ENCODE measurements at places on chromosomes 11 and 22.
A peak's percentile ranks its signal among the peaks of the same experiment; 100 is the strongest.

DNA sequence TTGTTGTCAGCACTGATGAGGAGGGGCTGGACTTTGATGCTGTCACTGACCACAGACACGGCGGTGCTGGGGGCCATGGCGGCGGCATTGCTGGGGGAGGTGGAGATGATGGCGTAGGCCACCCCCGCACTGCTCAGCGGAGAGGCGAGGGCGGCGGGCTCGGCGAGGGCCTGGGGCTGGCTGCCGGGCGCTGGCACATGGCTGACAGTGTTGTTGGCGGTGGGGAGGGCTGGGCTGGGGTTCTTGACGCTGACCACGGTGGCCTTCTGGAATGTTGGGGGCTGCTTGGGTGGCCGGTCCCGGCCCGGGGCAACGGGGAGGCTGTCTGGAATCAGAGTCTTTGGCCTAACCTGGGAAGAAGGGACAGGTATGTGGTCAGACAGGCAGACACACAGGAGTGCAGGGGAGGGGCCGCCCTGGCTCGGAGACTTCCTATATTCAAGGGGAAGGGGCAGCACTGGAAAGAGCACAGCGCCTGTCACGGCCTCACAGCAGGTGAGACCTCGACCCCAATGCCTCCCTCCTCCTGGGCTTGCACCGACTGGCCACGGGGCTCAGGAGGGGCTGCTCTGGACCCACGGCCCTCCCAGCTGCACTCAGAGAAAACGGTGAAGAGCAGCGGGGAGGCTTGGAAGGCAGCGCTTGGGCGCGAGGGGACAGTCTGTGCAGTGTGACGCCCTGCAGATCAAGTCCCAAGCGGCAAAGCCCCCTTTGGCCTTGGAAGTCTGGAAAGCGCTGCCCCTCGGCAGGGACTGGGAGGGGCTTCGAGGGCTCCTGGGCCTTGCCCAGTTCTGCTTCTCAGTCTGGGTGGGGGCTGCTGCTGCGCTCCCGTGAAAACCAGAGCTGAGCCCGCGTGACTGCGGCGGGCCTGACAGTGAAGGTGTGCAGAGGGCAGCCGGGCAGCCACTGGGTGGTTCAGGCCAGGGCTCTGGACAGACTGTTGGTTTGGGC is 93.2 kb downstream of the PHF21B start:
- no peak for DNase-seq

DNA sequence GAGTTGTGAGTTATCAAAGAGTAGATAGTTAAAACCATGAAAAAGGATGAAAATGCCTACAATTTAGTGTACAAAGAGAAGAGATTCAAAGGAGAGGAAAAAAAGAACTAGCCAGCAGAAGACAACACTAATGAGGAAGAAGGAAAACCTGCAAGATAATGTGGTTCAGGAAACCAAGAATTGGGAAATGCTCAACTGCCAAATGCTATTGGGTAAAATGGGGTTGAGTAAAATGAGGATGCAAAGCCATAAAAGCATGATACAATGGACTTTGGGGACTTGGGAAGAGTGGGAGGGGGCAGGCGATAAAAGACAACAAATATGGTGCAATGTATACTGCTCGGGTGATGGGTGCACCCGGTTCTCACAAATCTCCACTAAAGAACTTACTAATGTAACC is 7.6 kb upstream of the OR52K2 start:
- DNase-seq: no peak

- DNase-seq: no peak
Measured at GRCh38 chr22:32354360-32355351, 3.0 kb upstream of the RFPL3 start.

- DNase-seq: no peak
Measured at GRCh38 chr11:133984828-133985227, 28.1 kb upstream of the IGSF9B start.

GRCh38 chr22:25202290-25202921 is 2.7 kb downstream of the CRYBB3 start:
- DNase-seq: peak; percentile 67

DNA sequence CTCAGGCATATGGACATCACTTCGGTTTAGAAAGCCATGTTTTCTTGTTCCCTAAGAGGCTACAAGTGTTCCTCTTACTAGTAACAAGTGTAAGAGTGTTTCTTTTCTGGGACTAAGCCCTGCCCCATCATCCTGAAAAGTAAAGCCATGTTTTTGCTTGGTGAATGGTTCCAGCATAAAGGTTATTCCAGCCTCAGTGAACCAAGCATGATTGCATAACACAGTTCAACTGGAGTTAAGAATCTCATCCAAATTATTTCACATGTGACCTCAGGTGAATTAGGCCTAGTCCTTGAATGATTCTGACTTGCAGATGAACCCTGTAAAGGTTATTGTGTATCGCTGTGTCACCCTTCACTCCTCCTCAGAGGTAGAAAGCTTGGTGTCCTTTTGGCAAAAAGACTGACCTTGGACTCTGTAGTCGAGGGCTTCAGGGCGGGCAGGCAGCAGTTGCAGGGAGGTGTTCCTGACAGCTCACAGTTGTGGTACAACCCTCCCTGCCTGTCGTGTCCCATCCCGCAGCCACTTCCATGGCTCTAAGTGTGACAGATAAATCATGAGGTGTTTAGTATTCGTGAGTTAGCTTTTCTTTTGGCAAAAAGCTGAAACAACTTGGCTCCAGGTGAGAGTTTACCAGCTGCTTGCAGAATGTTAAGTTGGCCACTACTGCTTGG is 321.8 kb downstream of the CADM1 start:
- no peak for DNase-seq

GRCh38 chr11:71125150-71125549 is 127.2 kb downstream of the SHANK2 start:
- DNase-seq: no peak

DNA sequence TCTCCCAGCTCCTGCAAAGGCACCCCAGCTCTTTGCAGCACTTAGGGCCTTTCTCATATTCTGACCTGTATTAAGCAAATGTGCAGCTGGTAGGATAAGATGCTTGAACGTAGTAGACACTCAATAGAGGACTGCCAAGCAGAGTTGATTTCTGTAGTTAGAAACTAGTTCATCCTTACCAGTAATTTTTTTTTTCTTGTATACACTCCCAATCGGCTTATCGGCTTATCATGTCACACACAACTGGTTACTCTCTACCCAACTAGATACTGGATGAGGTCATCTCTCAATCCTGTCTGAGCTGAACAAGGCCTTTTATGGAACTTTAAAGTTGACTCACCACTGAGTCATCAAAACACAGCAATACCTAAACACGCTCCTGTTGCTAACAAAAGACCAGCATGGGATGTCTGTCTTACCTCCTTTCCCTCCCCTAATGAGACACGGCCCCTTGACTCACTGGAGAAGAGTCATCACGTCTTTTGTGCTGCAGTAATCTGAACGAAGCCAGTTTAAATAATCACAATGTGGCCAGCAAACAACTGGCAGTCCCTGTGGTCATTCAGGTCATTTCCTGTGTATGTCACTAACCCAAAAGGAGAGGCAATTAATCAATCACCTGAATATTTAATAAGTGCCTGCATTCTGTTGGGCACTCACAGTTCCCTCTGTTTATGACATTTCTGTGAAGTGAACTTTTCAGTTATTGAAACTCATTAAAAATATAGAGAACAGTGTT is 7.5 kb upstream of the WEE1 start:
- DNase-seq: peak; percentile 71

GRCh38 chr11:101553891-101554292 is 29.9 kb downstream of the TRPC6 start:
- DNase-seq: no peak

DNA sequence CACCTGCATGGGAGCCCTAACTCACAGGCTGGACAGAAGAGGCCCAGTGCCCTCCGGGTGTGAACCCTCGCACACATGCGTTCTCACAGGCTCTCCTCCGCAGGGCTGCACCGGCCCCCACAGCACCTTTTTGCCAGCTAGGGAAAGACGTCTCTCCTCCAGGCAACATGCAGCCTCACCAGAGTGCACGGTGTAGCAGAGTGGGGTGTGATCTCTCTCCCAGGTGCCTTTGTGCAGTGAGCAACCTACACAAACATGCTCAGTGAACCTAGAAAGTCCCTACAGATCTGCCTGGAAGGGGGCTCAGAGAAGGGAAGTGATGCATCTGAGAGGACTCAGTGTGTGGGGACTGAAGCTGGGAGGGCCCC is 3.7 kb upstream of the CARNS1 start:
- DNase-seq: no peak

DNA sequence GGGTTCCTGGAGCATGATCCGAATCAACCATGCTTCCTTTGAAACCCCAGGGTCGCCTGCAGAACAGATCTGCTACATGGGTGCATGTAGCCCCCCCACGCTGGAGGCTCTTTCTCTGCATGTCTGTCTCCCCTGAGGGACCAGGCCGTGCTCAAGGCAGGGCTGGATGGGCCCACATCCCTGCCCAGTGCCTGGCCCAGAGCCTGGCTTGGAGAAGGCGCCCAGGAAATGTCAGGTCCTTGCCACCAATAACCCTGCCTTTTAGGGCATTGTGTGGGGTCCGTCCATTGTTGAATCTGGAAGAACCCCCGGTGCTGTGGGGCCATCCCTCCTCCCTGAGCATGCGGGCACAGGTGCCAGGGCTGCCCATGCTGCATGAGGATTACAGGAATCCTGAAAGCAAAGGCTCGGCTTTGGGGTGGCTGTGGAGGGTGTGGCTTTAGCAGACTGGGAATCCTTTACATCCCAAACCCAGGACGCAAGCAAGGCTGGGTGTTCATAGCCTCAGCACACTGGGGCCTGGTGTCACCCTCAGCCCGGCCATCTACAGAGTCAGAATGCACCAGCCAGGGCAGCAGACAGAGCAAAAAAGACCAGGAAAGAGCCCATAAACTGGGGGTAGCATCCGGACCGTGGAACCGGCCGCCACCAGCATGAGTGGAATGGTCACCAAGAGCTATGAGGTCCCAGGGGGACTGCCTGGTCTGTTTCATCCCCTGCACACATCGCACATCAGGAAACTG is 48.2 kb downstream of the RTL6 start:
- DNase-seq: no peak

DNA sequence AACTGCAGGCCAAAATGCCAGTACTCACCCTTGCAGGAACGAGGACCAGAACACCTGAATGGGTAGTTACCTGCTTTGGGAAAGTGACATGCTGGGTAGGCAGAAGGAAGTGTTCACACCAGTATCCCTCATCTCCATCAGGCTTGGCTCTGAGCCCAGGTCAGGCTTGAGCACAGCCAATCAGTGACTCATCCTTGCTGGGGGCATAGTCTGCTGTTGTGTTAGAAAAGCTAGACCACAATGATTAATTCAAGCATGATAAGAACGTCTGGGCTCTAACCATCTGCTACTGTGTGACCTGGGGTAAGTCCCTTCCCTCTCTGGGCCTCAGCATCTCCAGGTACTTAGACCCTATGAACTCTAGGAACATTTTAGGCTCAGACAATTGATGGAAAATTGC is 450.4 kb downstream of the MIAT start:
- DNase-seq: no peak

DNA sequence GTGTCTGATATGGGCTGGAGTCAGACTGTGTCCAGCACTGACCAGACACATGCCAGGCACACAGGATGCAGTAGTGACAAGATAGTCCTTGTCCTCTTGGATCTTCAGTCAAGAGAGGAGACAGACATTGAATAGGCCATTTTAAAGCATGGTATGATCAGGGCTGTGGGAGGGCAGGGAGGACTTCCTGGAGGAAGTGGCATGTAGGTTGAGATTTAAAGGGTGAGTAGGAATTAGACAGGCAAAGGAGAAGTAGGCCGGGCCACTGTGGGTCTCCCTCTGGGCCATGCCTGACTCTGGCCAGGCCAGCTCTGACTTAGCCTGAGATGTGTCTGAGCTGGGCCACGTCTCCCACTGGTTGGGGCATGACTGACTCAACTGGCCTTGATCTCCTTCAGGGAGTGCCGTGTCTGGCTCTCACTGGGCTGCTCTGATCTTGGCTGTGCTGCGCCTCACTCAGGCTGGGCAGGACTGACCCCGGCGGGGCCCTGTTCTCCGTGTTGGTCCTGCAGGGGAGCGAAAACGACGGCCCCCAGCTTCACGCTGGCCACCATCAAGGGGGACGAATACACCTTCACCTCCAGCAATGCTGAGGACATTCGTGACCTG is 71.2 kb downstream of the MYO7A start:
- no peak for DNase-seq

- DNase-seq: no peak
Measured at GRCh38 chr11:69249311-69250185, 44.4 kb upstream of the MYEOV start.

- no peak for DNase-seq
Measured at GRCh38 chr22:37451218-37451617, 23.9 kb upstream of the ELFN2 start.

- DNase-seq: no peak
Measured at GRCh38 chr11:33952805-33953204, 60.9 kb upstream of the LMO2 start.

- no peak for DNase-seq
Measured at GRCh38 chr11:3225826-3226750, 6.1 kb downstream of the MRGPRE start.

DNA sequence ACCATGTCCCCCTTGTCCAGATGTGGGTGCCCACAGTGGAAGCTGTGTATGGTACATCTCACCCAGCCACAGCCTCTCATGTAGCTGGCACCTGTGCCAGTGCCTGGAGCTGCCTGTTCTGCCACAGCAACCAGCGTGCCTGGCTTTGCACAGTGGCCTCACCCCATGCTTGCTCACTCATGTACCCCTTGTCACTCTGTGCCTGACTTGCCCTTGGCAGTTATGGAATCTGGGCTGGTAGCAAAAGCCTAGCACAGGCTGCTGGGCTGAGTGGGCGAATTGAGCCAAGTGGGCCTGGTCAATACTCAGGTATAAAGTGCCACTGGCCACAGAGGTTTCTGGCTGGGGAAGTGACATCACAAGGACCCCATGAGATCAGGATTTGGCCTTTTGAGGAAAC is 264.2 kb downstream of the INSC start:
- no peak for DNase-seq

GRCh38 chr22:45526768-45527360 is 24.2 kb downstream of the FBLN1 start:
- no peak for DNase-seq

GRCh38 chr22:36831717-36832116 is 14.9 kb upstream of the PVALB start:
- DNase-seq: no peak

DNA sequence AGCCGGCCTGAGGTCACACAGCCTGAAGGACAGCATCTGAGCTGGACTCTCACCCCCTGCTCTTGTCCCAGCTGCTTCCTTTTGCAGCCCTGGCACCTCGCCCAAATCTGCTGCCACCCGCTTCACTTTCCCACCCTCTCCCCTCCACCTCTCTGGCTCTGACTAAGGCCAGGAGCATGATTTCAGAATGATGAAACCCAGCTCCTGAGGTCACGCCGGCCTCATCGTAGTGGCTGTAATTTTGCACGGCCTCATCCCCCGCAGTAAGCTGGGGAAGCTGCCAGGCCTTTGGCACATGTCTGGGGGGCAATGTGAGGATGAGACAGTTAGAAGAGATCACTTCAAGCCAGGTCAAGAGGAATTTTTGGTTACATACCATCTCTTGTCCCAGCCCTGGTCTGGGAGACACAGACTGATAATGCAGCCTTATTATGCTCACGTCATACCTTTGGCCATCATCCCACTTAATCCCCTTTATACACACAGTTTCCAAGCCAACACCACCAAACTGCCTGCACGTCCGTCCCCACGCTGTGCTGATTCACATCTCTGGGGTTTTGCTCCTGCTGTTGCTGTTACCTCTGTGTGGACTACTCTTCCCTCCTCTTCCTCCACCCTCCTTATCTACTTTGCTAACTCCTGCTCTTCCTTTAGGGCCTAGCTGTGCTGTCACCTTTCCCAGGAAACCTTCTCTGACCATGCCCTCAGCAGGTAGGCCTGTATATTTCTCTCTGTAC is 58.1 kb downstream of the CHRDL2 start:
- no peak for DNase-seq

GRCh38 chr22:45473626-45474237 is 29.0 kb upstream of the FBLN1 start:
- no peak for DNase-seq

Measured in activated T-cell treated with anti-CD3 and anti-CD28 coated beads, Interleukin-2, amount 50 U/mL, for 72 hours (primary cell).